ENCODE measurements at places on chromosomes 6 and 20.

- DNase-seq: no peak
These were observed 45.3 kb downstream of the SLC2A12 start for GRCh38 chr6:134007077-134007476.

DNA sequence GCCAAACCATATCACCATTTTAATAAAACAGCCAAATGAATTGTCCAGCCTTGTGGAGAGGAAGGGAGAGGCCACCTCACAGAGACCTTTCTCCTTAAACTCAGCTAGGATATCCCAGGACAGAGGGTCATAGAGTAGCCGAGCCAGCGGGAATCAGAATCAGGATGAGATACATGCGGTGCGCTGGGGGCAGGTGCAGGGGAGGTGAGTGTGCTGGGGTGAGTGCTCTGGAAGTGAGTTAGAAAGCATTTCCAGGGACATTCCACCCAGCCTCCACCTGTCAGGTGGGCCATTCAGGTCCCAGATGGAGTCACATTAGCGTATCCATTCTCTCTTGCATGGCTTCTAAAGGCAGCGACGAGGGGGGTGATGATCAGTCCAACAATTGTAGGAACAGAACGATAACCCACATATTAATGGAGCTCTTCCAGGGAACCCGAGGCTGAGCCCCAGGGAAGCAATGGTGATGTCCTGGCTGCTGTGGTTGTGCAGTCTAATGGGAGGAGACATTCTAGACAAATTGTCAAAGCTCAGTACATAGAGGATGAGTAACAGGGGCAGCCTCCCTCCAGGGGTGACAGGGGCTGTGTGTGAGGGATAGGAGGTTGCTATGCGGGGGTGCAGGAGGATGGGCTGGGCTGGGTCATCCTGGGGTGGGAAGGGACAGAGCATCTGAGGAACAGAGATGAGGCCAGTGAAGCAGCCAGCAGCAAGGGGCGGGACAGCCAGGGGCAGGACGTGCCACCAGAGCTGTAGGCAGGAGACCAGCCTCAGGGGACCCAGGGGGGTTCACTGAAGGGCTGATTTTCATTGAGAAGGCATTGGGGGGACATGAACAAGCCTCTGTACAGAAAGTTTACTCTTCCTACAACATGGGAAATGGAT lies 88.7 kb upstream of the FRMD1 start:
- no peak for DNase-seq

DNA sequence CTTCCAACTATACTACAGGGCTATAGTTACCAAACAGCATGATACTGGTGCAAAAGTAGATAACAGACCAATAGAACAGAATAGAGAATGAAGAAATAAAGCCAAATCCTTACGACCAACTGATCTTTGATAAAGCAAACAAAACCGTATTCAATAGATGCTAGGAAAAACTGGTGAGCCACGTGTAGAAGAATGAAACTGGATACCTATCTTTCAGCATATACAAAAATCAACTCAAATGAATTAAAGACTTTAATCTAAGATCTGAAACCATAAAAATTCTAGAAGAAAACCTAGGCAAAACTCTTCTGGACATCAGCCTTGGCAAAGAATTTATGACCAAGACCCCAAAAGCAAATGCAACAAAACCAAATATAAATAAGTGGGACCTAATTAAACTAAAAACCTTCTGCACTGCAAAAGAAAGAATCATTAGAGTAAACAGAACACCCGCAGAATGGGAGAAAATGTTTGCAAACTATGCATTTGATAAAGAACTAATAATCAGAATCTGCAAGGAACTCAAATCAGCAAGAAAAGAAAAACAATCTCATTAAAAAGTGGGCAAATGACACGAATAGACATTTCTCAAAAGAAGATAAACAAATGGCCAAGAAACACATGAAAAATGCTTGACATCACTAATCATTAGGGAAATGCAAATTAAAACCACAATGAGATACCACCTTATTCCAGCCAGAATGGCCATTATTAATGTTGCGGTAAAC lies 109.8 kb downstream of the TAF4 start:
- no peak for DNase-seq

DNA sequence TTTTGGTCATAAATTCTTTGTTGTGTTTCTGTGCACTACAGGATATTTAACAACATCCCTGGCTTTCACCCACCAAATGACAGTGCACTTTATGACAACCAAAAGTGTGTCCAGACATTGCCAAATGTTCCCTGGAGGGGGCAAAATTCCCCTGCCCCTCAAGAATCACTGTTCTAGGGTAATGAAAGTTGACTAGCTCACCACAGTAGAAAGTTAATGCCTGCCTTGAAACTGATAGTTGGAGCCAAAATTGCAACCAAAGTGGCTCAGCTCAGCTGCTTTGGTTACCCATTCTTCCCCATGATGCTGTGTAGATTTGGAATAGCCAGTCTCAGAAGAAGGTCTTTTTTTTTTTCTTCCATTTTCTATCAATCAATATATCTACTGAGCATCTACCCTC lies 150.6 kb downstream of the RALGAPA2 start:
- no peak for DNase-seq

DNA sequence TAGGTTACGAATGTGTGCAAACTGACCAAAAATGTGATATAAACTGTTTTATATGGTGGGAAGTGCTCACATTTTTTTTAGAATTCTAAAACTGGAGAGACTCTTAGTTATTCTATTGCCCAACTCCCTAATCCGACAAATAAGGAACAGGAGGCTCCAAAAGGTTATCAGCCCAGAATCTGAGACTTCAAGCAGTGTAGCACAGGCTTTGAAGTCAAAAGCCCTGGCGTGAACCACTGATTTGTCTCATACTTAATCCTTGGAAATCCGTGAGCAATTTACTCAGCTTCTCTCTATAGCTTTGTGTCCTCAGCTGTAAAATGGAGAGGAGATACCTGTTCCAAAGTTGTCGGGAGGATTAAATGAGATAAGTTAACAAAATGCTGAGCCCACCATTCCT lies 368.8 kb upstream of the SASH1 start:
- no peak for DNase-seq

DNA sequence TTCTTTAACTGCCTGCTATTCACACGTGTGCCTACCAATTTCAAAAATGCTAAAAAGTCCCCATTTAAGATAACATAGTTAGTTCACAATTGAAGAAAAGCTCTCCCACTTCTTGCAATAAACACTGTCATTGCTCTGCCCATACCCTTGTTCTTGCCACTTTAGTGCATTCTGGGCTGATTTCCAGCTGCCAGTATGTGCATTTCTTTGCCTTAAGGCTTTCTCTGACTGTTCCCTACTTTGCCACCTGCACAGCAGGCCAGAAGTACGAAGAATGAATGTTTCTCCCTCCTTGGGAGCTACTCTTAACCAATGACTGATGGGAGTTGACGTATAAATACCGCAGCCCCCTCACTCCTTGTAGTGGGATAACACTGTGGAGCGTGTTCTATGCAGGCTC lies 16.0 kb upstream of the ATRN start:
- DNase-seq: no peak

GRCh38 chr6:10420546-10421157 lies 5.8 kb upstream of the TFAP2A start:
- DNase-seq: no peak

GRCh38 chr20:19691125-19691524 lies 66.9 kb upstream of the RIN2 start:
- DNase-seq: no peak

- DNase-seq: no peak
These were observed 31.9 kb downstream of the INSM1 start for GRCh38 chr20:20399531-20400500.

GRCh38 chr6:35920793-35921732 lies at the start of gene SRPK1:
Gene SRPK1 (minus strand): TSS chr6:35921098. CDS start chr6:35921056, 42 bp downstream.
- DNase-seq: peak; percentile 82

- no peak for DNase-seq
These were observed 238.0 kb upstream of the MAN1A1 start for GRCh38 chr6:119587537-119587936.

DNA sequence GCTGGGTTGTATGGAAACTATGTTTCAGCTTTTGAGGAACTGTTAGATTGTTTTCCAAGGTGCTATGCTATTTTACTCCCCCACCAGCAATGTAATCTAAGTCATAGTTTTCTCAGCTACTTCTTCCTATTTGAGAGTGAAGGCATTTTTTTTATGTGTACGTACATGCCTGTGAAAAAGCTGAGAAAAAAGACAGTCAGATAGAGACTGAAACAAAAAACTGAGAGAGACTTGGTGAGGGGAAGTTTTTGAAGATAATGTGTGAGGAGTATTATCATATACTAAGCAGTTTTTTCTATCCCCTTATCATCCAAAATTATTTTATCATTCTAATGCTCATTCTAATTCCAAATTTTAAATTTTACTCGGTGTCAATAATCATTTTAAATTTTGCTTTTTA lies 780.0 kb downstream of the BCKDHB start:
- no peak for DNase-seq

GRCh38 chr20:20363799-20364592 lies 3.9 kb upstream of the INSM1 start:
- no peak for DNase-seq

DNA sequence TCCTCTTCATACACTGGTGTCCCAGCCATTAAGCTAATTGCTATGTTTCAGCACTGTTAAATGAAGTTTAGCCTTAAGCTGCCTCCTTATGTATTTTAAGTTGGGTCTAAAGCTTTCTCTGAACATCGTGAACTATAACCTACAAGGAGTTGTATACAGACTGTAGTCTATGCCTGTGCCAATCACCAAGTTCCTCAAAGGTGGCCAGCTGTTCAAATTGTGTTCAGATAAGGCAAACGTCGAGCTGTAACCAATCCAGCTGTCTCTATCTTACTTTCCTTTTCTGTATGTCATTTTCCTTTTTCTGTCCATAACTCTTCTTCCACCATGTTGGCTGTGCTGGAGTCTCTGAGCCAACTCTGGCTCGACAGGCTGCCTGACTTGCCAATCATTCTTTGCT lies 199.6 kb downstream of the OGFRL1 start:
- DNase-seq: no peak

DNA sequence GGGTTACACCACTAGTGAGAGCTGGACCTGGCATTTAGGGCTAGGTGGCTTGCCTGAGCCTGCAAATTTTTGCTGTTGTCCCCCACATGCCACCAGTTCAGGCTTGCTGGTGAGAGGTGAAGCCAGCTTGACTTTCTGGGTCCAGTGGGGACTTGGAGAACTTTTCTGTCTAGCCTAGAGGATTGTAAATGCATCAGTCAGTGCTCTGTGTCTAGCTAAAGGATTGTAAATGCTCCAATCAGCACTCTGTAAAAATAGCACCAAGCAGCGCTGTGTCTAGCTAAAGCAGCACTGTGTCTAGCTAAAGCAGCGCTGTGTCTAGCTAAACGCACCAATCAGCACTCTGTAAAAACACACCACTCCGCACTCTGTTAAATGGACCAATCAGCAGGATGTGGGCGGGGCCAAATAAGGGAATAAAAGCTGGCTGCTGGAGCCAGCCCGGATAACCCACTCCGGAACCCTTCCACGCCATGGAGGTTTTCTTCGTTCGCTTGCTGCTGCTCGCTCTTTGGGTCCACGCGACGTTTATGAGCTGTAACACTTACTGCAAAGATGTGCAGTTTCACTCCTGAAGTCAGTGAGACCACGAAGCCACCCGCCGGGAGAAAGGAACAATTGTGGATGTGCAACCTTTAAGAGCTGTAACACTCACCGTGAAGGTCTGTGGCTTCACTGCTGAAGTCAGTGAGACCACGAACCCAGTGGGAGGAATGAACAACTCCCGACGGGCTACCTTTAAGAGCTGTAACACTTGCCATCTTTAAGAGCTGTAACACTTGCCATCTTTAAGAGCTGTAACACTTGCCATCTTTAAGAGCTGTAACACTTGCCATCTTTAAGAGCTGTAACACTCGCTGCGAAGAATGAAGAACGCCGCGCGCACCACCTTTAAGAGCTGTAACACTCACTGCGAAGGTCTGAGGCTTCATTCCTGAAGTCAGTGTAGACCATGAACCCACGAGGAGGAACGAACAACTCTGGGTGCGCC lies 27.3 kb downstream of the GMPR start:
- DNase-seq: no peak

DNA sequence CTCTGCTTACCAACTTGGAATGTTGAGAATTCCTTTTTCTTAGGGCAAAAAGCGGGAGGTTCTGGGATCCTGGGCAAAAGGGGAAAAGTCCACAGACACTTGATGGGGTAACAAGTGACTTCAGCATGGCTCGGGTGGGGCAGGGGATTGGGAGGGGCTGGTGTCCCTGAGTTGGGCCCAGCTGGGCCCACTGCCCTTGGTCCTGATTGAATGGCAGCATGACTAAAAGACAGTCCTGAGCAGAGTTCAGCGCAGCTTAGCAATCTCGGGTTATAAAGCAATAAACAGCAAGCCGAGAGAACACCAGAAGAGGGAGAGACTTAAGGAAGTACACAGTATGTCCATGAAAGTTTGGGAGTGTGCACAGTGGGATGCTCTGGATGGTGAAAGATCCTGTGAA lies 5.6 kb downstream of the PPP2R5D start:
- no peak for DNase-seq

DNA sequence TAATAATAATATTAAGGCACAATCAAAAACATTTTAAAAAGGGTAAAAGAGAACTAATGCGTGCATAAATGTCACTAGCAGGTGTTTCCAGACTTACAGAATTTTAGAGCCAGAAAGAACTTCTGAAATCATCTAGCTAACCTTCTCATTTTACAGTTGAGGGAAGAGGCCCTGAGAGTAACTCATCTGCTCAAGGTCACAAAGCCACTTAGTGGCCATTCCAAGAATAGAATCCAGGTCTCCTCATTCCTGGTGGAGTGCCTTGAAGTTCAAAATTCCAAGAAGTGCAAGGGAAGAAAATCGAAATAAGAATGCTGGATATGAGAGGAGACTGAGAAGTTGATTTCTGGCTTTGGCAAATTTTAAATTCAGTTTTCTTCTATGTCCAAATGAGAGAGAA lies 3.2 kb upstream of the KIAA0408 start:
- no peak for DNase-seq

DNA sequence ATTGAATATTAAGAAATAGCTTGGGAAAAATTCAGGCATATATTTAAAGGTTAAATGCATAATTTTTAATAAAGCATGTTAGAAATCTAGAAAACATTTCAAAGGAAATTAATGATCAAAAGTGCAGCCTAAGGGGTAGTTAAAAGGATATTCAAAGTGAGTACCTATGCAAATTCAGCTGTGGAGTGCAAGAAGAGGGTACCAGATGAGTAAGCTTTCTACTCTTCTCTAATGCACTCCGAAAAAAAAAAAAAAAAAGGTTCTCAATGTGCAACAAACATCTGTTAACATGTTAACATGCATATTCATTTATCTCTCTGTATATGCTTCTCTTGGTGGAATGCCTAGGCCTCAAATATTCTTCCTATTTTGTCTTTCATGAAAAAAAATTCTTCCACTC lies 32.0 kb upstream of the KATNA1 start:
- no peak for DNase-seq

DNA sequence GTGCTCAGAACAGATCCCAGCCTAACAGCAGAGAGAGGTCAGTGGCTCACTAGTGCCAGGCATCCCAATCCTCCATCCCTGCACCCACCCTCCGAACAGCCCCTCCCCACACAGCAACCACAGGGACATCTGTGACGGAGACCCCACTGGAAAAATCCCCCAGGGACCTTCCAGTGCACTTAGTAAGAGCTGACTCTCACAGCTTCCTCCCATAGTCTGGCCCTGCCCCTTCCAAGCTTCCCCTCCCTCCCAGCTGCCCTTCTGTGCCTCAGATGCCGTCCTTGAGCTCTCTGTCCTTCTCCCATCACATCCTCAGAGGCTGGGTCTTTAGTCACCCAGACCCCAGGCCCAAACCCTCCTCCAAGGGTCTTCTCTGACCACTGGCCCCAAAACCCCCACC lies 9.7 kb upstream of the THBS2 start:
- DNase-seq: no peak

Data from stimulated activated CD4-positive, alpha-beta T cell treated with anti-CD3 and anti-CD28 coated beads, TNF-alpha, amount 100 ng/mL, for 4 hours (primary cell).